ENCODE measurements at places on chromosomes 4 and X.
A peak's percentile ranks its signal among the peaks of the same experiment; 100 is the strongest.

DNA sequence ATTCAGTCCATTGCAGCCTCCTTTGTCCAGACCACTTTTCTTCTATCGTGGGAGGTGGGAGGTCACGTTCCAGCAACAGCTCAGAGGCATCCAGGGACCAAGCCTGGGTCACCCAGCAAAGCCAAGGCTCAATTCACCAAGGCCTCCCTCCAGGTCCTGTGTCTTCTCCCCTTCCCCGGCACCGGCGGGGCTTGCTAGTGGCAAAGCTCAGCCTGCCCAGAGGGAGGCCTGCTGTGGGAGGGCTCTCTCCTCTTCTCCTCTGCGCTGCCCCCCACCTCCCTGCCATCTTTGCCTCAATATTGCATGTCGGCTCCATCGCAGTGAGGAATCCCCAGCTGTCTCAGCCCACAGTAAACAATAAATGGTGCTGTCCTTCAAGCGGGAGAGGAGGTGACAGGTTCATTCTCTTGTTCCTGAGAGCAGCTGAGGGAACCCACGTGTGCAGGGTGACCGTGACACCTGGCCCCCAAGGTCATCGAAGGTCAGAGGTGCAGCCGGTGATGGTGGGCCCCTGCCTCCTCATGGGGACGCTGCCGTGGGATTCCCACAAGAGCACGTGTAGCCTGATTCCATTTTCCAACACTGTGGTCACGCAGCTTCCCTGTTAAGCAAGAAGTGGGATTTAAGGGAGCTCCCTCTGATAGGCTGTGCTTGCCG lies 111.5 kb upstream of the PSAPL1 start:
- H3K4me3 ChIP-seq = no peak overlapping the region
- H3K36me3 ChIP-seq = peaks cover 4% of the 10 kb centered on the region
- no peak overlapping the region for H3K27ac ChIP-seq
- peaks cover 6% of the 10 kb centered on the region for H3K27me3 ChIP-seq

DNA sequence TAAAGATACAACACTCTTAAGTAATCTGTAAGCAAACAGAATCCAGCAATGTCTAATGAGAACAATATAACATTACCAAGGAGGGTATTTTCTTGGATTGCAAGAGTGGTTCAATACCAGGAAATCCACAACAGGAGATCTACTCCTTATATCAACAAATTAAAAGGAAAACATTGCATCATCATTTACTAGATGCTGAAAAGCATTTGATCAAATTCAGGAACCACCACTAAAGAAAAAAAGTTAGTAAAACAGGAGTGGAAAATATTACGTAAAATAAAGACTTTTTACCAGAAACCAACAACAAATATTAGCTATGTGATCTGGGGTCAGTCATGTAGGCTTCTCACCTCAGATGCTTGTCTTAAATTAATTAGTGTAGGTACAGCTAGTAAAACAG lies 66.8 kb upstream of the MAB21L2 start:
- H3K27ac ChIP-seq = no peak overlapping the region
- no peak for DNase-seq
- no peaks in the 10 kb centered on the region for H3K36me3 ChIP-seq
- H3K4me3 ChIP-seq = no peak overlapping the region

GRCh38 chr4:7253341-7253700 lies 61.0 kb downstream of the SORCS2 start:
- no peak overlapping the region for H3K4me3 ChIP-seq
- DNase-seq = no peak
- H3K4me1 ChIP-seq = peaks cover 31% of the 10 kb centered on the region
- peaks cover 16% of the 10 kb centered on the region for H3K27me3 ChIP-seq
- no peak overlapping the region for H3K27ac ChIP-seq

- peaks cover 2% of the 10 kb centered on the region for H3K4me1 ChIP-seq
- no peak for DNase-seq
- no peak overlapping the region for H3K4me3 ChIP-seq
Observed at GRCh38 chr4:157303471-157303960, 83.0 kb downstream of the GRIA2 start.

DNA sequence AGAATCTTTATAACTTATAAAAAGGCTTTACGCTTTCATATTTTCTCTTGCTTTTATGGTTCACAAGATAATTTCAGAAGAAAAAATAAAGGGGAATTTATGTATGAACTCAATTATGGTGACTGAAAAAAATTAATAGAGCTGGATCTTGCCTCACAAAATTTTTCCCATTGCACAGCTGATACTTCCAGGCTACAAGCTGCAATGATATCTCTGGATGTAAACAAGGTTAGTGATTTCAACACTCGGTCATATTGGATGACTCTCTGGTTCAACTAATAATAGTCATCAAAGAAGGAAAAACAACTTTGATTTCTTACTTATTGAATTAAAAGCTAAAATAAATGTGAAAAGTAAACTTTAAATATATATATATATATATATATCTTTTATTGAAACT lies 868.0 kb downstream of the FAT4 start:
- H3K4me3 ChIP-seq = no peak overlapping the region
- no peaks in the 10 kb centered on the region for H3K4me1 ChIP-seq
- no peak overlapping the region for H3K27ac ChIP-seq
- H3K36me3 ChIP-seq = no peaks in the 10 kb centered on the region

DNA sequence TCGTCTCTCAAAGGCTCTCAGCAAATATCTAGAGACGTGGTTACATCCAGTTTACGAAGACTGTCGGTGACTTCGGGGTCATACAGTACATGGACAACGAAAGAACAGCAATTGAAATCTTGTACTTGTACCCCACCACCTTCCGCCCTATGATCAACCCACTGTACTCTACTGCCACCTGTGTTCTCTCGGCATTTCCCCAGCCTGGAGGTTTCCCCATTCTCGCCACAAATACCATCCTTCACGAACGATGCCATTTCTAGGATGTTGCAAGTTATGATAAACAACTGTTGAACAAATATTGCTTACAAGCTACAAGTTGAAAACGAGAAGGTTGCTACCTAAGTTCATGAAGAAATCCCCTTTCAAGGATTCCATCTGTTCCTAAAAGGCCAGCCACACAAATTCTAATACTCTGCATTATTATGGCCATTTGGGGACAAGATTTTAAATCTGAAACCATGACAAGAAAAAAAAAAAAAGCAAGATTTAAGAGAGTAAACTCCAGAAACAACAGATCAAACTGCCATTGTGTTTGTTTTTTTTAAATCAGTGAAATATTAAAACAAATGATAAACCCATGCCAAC lies 1.6 kb downstream of the APBB2 start:
- H3K36me3 ChIP-seq = no peaks in the 10 kb centered on the region
- H3K4me1 ChIP-seq = peaks cover 20% of the 10 kb centered on the region
- H3K27me3 ChIP-seq = peaks cover 6% of the 10 kb centered on the region
- DNase-seq = peak; percentile 25
- peak overlapping the region; percentile 98 for H3K4me3 ChIP-seq
